Stimulated activated CD8-positive, alpha-beta memory T cell treated with anti-CD3 and anti-CD28 coated beads, Interleukin-4, amount 100 ng/mL, for 1 hour (primary cell): ENCODE measurements at places on chromosomes 12 and 14.

DNA sequence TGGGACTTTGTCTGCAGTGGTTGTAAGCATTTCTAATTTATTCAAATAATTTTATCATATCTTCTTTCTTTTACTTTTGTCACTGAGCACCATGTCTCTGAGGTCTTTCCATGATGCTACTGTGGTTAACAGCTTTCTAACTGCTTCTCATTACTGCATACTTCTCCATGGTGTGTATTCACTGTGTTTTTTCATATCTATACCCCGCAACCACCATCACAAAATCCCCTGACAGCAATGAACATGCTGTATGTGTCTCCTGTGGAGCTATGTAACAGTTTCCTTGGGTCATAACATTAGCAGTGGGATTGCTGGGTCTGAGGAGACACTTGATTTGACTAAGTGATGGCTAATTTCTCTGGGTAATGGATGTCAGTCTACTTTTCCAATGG is 29.2 kb upstream of the CHST11 start:
- no peak for DNase-seq

- DNase-seq = no peak
Measured at GRCh38 chr12:67625004-67625403, 23.5 kb upstream of the DYRK2 start.

DNA sequence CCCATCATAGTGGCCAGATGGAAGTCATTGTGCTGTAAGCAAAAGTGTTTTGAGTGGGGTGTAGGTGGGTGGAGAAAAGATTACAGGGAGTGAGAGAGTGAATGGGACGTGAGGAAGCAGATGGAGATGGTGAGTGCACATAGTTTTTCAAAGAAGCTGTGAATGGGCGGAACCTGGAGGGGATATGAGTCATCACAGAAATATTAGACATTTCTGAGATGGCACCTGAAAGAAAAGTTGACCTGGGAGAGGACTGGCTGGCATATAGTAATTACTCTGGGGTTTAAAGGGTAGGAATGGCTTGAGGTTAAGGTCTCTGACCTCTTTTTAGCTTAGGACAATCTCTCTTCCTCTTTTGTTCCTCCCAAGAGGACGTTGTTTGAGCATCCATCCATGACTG is 50.5 kb downstream of the ANO4 start:
- DNase-seq = no peak

DNA sequence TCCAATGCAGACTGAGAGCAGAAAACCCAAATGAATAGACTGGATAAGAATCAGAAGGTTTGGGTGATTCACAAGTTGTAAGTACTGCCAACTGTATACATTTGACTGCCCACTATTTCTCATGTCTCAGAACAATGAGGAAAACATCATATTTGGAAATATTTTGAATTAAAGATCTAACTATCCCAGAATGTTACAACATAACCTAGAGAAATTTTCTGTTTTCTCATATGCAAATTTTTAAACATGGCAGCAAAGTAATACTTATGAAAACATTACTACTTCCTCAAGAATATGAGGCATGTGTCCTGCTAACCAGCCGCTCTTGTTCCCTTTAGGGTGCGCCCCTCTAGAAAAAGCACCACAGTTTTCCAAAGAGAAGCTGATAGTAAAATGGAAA is 179.9 kb downstream of the PTPRO start:
- DNase-seq = no peak

GRCh38 chr12:110669193-110669502 is 19.8 kb downstream of the HVCN1 start:
- no peak for DNase-seq

DNA sequence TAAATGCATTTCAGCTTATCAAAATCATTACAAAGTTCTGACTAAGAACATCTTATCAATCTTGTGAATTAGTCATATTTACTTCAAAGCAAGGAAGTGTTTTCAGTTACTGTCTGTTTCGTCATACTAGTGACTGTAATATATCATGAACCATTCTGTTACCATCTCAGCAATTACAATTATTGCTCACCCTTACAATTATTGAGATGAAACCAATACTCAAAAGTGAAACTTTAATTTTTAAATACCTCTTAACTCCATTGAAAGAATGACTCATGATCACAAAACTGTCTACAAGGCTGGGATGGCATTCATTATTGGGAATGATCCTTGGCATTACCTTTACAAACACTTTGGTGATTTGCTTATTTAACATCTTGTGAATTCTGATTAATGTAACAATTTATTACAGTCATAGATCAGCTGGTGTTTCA is 90.3 kb downstream of the RPS6KA5 start:
- DNase-seq = no peak

GRCh38 chr12:848173-848865 is 95.9 kb downstream of the WNK1 start:
- DNase-seq = no peak

DNA sequence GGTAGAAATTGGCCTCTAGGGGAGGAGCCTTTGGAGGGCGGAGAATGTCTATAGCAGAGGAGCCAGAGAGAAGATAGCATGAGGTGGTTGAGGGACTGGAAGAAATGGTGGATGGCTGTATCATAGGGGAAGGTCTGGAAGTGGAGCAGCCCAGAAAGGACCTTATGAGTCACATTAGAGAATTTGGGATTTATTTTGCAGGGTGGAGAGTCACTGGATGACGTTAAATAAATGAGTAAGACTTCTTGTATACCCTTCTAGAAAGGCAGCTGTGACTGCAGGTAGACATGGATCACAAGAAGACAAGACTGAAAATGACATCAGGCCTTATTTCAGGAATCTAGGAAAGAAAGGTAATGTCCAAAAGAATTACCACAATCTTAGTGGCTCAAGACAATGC is 208.2 kb upstream of the TMTC1 start:
- no peak for DNase-seq
